Activated naive CD4-positive, alpha-beta T cell treated with anti-CD3 and anti-CD28 coated beads, Interleukin-2, amount 50 U/mL, for 16 hours (primary cell): ENCODE measurements at places on chromosomes 6 and 20.

GRCh38 chr6:53845280-53846195, 50.7 kb downstream of the LRRC1 start:
- DNase-seq: no peak

- no peak for DNase-seq
These were observed 102.5 kb upstream of the SPACA1 start for GRCh38 chr6:87945181-87945580.

- DNase-seq: no peak
These were observed 297.2 kb downstream of the GJA1 start for GRCh38 chr6:121732641-121733040.

DNA sequence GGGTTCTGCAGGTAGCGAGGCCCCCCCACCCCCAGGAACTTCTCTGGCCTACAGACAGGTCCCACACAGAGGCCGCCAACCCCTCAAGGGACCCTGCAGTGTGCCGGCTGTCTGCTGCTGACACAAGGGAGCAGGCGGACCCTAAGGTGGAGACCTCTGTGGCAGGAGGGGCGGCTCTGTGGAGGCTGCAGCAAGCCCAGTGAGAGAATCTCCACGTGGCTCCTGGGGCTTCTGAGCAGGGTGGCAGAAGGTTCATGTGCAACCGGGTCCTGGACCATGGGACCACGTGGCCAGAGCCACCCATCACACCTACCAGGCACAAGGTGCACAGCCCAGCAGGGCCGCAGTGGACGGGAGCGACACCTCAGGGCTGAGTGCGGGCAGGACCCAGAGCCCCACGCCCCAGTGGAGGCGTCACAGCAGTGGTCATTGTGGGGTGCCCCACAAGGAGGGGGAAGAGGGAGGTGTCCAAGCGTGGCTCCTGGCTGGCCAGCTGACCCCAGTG, 4.3 kb downstream of the ARFRP1 start:
- no peak for DNase-seq

DNA sequence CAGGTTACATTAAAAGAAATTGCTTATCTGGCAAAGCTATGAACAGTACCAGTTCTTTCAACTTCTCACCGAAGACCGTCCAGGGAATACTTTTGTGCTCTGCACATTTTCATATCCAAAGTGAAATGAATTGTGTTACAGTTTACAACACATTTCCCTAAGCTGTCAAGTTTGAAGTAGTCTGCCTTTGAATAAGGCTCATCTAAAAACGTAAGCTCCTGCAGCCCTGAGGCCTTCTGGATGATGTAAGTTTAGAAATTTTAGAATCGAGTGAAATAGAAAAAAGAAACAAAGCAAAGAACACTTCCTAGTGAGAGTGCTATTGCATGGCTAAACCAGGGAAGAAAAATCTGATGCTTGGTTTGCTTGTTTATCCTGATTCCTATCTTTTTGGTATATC, 653.8 kb downstream of the MMUT start:
- DNase-seq: no peak

- no peak for DNase-seq
These were observed 31.4 kb upstream of the SIRPG start for GRCh38 chr20:1688886-1689538.

DNA sequence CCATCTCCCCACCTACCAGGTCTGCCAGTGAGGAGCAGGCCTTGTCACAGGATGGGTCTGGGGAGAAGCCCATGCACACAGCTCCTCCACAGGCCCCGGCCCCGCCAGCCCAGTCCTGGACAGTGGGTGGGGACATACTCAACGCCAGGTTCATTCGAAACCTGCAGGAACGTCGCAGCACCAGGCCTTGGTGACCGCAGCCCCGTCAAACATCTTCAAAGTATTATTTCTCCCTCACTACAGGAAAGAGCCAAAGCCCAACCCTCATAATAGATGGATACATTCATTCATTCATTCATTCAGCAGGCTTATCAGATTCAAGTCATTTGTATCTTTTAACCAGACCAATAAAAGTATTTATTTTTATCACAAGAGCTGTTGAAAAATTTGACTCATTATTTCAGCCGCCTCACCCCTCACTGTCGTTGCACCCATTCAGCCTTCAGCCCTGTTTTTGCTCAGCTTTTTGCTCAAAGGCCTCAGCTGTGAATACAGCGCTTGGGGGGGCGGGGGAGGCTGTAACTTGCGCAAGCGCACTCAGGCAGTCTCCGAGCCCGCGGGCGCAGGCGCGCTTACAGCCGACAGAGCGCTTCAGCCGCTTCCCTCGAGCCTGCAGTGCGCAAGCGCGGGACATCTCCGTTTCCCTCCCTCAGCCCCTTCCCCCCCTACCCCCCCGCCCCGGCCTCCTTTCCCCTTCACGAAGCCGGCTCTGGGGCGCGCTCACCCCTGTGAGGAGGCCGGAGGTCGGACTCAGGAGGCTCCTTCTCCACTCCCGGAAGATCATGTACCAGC, at the start of gene C6orf136:
TSS of gene C6orf136 (plus strand) at position 684 of the 792 bp plus-strand sequence. CDS start at position 783, 99 bp downstream.
- peak; percentile 93 for DNase-seq

DNA sequence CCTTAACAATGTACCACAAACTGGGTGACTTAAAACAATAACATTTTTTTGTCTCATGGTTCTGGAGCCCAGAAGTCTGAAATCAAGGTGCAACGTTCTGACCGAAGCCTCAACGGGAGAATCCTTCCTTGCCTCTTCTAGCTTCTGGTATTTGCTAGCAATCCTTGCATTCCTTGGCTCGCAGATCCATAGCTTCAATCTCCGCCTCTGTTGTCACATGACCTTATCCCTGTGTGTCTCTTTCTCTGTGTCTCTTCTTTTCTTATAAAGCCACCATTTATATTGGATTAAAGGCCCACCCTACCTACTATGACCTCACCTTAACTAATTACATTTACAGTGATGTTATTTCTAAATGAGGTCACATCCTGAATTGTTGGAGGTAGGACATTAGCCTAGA, 37.2 kb upstream of the DOK5 start:
- no peak for DNase-seq

DNA sequence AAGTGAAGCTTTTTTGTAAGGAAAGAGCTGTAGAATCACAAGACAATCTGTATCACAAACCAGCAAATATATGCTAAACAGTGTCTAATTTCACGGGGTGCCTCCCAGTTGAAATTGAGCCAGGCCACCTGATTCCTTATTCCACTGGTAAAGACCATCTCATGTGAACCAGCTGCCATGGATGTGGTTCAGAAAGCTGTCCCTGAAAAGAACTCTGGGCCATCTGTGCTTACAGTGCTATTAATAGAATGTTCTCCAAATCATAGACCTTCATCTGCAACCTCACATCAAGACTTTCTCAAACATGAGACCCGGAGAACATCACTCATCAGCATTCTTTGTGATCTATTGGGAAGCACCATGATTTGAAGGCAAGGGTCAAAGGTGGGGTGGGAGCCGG, 89.7 kb downstream of the FBXO5 start:
- no peak for DNase-seq

DNA sequence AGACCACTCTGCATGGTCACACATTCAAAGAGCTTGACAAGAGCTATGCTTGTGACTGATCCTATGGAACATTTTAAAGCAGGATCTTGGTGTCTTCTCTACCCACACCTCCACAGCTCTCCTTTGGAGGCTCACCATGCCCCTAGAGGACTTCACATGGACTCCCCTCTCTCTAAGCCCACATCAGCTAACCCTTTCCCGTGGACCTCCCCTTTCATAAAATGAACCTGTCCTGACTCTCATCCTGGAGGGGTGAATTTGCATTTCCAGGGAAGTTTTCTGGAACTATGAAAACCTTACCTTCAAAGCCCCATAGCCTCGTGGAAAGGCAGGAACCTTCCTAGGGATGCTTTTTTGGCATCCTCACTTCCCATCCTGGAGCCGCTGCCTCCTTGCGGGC, 184.4 kb upstream of the SUPT3H start:
- no peak for DNase-seq

DNA sequence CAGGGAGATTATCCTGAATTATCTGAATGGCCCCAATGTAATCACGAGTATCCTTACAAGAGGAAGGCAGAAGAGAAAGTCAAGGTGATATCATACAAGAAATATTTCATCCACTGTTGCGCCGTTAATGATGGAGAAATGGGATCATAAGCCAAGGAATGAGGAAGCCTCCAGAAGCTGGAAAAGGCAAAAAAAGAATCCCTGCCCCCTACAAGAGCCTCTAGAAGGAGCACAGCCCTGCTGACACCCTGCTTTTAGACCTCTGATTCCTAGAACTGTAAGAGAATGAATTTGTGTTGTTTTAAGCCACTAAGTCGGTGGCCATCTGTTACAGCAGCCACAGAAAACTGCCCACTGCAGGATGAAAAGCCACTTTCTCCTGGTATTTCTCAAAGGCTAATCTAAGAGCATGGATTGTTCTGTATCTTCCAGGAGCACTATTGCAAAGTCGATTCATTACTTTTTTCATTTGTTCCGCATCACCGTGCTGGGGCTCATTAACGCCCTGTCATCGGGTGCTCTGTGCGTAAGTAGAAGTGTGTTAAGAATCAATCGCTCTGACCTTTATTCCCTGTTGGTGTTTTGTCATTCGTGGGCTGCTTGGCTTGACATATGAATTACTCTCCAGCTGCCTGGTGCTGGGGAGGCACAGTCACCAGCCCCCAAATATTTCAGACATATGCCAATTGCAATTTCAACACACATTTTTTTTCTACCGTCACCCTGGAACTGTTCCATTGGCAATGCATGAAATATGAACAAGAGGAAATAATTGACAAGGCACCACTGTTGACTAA, 117.0 kb downstream of the PCSK2 start:
- DNase-seq: no peak

GRCh38 chr6:168447700-168448099, 6.7 kb downstream of the SMOC2 start:
- no peak for DNase-seq

- DNase-seq: no peak
These were observed 450.1 kb downstream of the GJA1 start for GRCh38 chr6:121885399-121886152.
